ENCODE measurements at places on chromosomes 12 and 14.

GRCh38 chr12:54853933-54854538 lies at the start of gene MUCL1:
Gene MUCL1 (plus strand): TSS chr12:54854516. CDS start chr12:54854583, 67 bp downstream.
- DNase-seq = peak; percentile 29

GRCh38 chr12:113500782-113501311 lies 29.2 kb upstream of the LHX5 start:
- DNase-seq = no peak

DNA sequence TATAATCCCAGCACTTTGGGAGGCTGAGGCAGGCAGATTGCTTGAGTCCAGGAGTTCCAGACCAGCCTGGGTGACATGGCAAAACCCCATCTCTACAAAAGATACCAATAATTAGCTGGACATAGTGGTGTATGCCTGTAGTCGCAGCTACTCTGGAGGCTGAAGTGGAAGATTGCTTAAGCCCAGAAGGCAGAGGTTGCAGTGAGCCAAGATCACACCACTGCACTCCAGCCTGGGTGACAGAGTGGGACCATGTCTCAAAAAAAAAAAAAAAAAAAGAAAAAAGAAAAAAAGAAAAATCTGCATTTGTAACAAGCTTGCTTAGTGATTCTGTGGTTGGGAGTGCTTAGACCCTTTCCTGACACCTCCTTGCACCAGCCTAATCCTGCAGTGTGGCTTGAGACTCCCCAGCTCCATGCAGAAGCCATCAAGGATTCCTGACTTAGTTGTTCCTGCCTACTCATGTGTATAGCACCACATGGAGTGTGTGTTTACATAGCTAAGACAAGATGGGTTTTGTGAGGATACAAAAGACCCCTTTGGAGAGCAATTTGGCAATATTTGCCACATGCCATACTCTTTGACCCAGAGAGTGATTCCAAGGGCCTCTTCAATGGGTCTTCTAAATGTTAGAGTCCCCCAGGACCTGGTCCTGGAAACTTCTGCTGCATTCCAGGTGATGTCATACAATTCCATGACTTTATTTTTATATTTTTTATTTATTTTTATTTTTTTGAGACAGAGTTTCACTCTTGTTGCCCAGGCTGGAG lies 5.1 kb upstream of the TMED10 start:
- DNase-seq = no peak

- no peak for DNase-seq
Observed at GRCh38 chr14:39265033-39265432, 31.3 kb downstream of the MIA2 start.

GRCh38 chr14:101495827-101496775 lies 65.2 kb upstream of the DIO3 start:
- DNase-seq = peak; percentile 41

DNA sequence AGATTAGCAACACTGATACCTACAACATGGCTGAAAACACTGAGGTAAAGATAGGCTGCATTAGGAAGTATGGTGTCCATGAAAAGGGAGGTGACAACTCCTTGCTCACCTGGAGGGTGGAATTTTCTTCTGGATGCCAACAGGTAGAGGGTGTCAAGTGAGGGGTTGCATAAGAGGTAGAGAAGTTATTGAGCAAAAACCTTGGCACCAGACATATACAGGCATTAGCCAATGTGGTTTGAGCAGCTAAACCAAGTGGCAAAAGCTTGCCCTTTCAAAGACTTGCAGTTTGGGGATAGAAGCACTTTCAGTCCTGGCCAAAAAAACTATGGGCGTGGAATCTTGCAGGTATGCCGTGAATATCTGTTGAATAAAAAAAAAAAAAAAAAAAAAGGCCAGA lies 3.8 kb downstream of the RITA1 start:
- DNase-seq = no peak
